Stimulated activated CD4-positive, alpha-beta T cell treated with anti-CD3 and anti-CD28 coated beads, TNF-alpha, amount 100 ng/mL, for 1 hour (primary cell): ENCODE measurements at places on chromosomes 2 and 18.

GRCh38 chr18:51077217-51077616, 47.2 kb downstream of the SMAD4 start:
- no peak for DNase-seq

- no peak for DNase-seq
Measured at GRCh38 chr2:120020554-120020953, 7.7 kb downstream of the EPB41L5 start.

DNA sequence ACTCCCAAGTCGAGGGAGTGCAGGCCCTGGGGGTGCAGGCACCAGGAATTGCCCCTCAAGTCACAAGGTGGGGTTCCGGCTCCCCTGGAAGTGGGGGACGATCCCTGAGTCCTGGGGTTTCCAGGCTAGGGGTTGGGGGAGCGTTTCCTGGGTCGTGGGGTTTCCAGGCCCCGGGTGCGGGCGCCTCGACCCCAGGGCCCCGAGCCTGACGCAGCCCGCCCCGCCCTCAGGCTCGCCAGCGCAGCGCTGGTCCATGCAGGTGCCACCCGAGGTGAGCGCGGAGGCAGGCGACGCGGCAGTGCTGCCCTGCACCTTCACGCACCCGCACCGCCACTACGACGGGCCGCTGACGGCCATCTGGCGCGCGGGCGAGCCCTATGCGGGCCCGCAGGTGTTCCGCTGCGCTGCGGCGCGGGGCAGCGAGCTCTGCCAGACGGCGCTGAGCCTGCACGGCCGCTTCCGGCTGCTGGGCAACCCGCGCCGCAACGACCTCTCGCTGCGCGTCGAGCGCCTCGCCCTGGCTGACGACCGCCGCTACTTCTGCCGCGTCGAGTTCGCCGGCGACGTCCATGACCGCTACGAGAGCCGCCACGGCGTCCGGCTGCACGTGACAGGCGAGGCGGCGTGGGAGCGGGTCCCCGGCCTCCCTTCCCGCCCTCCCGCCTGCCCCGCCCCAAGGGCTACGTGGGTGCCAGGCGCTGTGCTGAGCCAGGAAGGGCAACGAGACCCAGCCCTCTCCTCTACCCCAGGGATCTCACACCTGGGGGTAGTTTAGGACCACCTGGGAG, 12.0 kb downstream of the SIGLEC15 start:
- DNase-seq: no peak

DNA sequence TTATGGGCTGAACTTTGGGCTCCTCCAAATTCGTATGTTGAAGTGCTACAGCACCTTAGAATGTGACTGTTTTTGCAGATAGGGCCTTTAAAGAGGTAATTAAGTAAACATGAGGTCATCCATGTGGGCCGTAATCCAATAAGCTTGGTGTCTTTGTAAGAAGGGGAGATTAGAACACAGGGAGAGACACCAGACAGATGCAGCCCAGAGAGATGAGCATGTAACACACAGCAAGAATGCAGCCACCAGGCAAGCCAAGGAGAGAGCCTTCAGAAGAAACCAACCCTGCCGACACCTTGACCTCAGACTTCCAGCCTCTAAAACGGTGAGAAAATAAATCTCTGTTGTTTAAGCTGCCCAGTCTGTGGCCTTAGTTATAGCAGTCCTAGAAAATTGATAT, 74.3 kb downstream of the HRH4 start:
- DNase-seq: no peak

DNA sequence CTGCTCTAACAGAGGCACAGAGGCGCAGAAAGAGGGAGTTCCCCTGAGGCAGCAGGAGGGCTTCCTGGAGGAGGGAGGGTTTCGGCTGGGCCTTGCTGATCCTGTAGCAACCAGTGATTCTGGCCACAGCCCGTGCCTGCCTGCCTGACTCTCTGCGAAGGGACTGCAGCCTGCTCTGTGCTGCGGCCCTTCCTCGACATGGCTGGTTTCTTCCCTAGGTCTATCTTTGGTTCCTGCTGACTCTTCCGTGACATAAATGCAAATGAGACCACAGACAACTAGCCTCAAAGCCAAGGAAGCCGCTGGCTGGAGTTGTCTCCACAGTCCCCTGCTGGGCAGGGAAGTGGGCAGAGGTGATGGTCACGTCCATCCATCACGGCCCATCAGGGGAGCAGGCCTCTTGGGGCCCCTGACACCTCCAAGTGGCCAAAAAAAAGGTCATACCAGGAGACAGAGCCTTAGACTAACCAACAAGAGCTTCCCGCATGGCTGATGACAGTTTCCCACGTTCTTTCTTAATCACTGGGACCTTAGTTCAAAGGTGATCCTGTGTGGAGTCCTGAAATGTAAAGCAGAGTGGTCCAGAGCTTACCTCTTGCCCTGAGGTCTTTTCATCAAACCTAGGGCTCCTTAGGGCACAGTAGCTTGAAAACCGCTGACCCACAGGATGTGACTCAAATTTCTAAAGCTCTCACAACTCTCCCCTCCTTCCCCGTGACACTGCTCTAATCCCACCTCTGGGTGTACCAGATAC, 55.3 kb downstream of the HS1BP3 start:
- no peak for DNase-seq

DNA sequence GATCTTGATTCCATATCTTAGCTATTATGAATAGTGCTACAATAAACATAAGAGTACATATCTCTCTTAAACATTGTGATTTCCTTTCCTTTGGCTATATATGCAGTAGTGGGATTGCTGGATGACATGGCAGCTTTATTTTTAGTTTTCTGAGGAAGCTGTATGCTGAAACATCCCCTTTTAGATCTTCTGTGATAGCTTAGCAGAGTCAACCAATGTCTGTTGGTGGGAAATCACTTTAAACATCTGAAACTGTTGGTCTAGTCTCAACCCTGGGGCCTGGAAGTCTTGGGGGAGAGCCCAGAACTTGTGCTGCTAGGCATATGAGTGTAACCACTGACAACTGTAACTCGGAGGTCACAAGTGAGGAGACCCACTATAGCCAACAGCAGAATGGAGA, 378.6 kb upstream of the SLC14A2 start:
- no peak for DNase-seq

DNA sequence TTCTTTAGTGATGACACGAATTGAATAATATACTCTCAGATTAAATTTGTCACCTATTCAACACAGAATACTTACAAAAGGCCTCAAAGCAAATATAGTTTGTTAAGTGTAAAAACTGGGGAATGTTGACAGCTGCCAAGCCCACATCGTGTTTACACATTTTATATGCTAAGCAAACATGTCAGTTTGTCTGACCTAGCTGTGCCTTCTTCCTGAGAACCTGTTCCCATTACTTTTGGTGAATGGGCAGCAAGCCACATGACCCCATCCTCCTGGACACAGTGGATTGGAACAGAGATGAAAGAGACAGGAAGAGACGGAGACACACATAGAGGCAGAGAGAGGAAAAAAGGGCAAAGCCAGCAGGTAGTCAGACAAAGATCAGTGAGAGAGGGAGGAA, 22.9 kb upstream of the CUL3 start:
- DNase-seq: no peak

DNA sequence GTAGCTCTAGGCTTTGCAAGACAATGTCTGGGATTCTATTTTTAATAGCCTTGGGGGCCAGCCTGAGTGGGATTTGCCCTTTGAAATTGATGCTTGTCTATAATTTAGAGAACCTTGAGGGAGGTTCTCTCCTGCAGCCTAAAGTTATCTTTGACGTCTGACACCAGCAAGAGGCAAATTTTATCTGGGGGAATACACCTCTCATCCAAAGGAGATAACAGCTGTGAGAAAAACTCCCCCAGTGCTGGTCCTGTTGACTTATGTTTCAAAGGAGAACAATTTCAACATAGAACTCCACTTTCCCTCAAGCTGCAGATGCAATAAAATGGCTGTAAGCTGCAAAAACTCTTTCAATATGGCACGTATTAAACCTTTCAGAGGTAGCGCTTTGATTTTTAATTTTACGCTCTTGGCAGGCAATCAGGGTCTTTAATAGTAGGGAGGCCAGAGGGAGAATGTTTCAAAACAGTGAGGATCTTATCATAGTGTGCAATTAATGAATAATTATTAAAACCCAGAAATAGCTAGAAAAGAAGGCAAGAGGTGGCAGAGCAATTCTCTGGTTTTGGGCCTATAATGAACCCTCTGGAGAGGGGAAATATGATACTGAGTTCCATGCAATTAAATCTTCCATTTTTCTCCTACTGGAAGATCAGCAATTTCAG, 62.4 kb downstream of the LYPD1 start:
- no peak for DNase-seq

DNA sequence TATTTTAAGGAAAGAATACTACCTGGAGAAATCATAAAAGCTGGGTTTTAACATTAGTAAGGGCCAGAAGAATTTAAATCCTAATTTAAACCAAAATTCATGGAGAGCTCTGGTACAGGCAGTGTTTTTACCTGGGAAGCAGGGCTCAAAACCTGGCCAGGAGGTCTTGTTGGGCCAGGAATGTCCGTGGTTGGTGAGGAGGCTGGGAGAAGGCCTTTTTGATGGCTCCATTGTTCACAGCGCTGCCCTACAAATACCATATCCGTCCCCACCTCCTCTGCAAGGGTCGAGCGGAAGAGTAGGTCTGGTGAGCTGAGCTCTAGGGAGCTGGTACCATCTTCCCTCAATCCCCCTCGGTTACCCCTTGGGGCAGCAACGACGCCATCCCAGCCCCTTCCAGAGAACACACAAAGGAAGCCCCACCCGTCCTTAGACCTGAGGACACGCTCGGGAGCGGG, 10.9 kb upstream of the HOXD1 start:
- DNase-seq: no peak

GRCh38 chr18:39991696-39992265, 1963.3 kb upstream of the PIK3C3 start:
- DNase-seq: no peak

- no peak for DNase-seq
Measured at GRCh38 chr2:194346193-194346592, 1310.8 kb upstream of the SLC39A10 start.

- no peak for DNase-seq
Measured at GRCh38 chr2:147405651-147406050, 439.2 kb upstream of the ACVR2A start.

DNA sequence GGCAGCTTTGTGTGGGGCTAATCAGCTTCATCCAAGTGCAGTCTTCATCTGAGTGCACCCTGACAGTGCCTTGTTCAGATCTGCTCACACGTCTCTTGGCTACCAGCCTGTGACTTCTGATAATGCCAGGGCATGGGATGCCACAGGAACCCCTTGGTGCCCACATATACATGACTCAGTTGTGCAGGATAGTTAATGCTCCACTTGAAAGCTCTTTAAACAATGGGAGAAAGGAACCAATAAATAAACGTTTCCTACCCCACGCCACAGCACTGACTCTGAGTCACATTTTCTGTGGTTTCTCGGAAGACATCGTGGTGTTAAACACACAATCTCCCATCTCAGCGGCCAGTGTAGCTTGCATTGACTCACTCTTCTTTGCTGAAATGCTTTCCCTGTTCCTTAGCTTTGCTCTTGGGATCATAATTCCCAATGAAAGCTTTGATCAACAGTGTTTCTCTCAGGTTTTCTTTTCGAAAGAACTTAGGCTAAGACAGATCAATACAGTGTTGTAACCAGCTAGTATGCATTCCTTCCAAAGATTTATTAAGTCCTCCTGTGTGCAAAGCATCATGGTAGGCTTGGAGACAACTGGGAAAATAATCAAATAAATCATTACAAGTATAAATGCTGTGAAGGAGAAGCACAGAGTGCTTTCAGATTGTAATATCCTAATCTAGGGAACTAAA, 142.0 kb downstream of the COPS8 start:
- DNase-seq: no peak

DNA sequence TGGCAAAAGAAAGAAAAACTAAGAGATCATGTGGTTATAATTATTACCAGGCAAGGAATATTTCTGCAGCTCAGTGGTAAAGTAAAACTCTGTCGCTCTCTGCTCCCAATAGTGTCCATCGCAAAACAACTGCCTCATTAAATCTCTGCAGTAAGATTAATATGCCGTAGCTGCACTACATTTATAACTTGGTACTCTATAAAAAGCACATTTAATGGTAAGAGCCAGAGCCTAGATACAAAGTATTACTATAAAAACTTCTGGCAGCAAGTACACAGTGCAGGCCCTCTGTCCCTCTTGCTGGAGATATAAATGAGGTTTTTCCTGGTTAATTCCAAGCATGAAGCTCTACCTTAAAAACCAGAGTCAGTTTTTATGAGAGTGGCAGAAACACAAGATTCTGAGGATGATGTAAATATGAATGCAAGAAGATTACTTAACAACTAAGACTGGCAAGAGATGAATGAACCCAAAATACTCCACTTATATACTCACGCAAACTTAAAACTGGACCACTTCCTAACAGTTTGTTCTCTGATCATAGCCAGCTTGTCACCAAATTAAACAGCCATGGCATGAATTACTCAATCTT, 25.5 kb downstream of the ZNF521 start:
- no peak for DNase-seq

DNA sequence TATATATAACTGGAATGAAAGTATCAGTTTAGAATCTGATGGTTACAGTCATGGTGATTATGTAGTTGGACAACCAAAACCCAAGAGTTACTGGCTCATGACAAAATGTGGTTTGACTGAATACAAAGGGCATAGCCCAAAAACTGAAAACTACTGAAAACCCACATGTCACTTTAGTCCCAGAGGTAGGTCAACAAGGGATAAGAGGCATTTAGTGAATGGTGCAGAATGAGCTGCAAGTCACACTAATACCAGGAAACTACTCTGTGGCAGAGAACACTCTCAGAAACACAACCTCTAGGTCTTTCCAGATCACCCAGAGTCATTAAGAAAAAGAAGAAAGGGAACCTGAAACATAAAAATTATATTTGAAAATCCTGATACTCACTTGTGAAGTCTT, 154.5 kb downstream of the AGPS start:
- no peak for DNase-seq
